ENCODE measurements at places on chromosomes 6 and 20.

GRCh38 chr6:51814418-51814817, 273.0 kb downstream of the PKHD1 start:
- no peak for DNase-seq

DNA sequence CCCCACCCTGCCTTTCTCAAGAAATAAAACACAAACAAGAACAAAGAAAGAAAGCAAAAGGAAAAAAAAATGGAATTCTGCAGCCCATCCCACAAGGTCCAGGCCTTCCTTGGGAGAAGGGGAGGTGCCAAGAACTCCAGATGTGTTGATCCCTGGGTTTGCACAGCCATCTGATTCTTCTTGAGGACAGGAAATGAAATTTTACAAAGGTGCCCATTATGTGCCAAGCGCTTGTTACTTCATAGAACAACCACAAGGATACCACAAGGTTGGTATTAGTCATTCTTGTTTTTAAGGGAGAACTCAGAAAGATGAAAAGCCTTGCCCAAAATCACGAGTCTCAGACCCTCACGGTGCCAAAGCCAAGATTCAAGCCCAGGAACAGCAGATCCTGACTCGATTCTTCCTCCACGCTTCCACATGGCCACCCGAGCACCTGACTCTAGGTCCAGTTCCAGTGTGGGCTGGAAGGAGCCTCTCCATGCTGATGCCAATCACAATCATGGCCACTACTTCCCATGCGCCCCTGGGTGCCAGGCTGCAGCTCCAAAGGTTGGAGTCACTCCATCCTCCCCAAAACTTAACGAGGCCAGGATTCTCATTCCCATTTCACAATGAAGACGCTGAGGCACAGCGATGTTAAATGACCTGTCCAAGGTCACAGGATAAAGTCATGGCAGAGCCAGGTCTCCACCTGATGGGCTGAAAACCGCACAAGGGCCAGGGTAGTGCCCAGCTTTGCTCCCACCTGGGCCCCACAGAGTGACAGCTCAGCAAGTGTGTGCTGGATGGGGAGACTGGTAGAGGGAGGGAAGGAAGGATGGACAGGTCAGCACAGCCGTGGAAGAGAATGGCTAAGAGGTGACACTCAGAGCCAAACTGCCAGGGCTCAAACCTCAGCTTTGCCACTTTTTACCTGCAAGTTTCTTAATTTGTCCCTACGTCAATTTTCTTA, 66.7 kb upstream of the TOP1 start:
- DNase-seq = no peak

DNA sequence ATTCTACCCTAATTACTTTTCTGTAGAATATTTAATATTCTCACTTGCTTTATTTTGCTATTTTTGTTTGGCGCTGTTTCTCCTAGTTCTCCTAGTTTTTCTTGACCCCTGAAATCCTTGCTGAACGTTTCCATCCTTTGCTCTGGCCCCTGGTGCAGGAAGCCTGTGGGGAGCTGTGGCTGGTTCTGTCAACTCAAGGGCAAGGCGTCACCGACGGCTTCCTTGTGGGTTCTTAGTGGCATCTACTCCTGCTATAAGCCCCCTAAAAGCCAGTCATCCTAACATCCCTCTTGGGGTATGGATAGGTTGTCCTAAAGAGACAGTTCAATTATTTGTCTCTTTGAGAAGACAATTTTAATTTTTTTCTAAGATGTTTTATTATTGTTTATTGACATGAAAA, 36.9 kb upstream of the KIF25 start:
- no peak for DNase-seq

- no peak for DNase-seq
Measured at GRCh38 chr6:127784468-127784867, 116.4 kb downstream of the THEMIS start.

- no peak for DNase-seq
Measured at GRCh38 chr20:48236000-48236970, 451.0 kb upstream of the SULF2 start.

DNA sequence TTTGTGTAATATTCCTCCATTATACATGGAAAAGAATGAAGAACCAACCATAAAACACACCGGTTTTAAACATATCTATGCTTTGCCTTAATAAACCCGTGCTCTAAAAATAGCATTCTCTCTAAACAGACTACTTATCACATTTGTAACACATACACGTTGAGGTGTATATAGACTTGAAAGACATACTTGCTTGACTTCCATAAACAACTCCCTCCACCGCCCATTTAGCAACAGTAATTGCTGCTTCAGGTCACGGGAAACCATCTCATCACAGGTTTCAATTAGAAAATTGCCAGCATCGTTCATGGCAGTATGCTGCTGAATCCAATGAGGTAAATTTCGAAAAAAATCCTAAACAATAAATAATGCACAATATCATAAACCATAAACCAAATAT, 174.0 kb downstream of the SYNE1 start:
- DNase-seq = no peak

GRCh38 chr6:33997265-33997664, 148.6 kb downstream of the GRM4 start:
- no peak for DNase-seq

- DNase-seq = no peak
Measured at GRCh38 chr20:31712112-31712553, 10.5 kb downstream of the BCL2L1 start.

DNA sequence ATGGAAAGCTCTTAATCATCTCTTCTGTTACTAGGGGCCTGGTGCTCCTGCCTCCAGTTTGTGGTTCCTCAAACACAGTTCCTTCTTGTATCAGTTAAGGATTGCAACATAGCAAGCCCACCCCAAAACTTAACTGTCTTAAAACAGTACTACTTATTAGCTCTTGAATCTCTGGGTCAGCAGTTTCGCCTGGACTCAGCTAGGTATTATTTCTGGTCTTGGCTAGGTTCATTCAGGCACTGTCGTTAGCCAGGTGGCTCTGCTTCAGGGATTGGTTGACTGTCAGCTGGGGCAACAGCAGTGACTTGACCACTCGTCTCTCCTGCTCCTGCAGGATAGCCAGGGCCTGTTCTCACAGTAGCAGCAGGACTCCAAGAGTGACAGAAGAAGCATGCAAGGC, 30.0 kb upstream of the RALY start:
- DNase-seq = no peak

DNA sequence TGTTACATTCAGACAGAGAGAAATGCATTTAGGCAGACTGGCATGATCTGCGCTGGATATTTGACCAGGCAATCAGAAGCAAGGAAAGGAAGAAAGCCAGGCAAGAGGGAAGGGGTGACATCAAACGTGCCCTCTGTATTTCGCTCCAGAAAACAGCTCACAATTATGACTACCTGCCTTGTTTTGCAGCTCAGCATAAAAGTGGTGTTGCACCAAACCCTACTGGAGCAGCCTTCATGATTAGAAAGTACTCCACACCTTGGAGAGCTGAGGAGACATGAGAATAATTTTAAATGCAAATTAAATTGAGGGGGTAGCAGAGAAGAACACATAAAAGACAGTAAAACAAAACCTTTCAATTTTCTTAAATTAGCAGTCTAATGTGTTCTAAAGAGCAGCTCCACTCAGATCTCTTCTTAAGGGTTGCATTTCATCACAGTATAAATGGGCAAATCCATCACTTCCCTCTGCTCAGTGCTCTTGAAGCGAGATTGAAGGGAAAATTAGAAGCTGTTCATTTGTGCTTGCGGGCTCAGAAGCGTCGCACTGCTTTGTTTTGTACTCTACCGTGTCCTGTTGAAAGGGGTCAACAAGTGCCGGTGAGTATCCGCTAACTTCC, at the start of gene PHACTR1:
TSS of gene PHACTR1 (plus strand) at position 470 of the 619 bp plus-strand sequence.
- no peak for DNase-seq

DNA sequence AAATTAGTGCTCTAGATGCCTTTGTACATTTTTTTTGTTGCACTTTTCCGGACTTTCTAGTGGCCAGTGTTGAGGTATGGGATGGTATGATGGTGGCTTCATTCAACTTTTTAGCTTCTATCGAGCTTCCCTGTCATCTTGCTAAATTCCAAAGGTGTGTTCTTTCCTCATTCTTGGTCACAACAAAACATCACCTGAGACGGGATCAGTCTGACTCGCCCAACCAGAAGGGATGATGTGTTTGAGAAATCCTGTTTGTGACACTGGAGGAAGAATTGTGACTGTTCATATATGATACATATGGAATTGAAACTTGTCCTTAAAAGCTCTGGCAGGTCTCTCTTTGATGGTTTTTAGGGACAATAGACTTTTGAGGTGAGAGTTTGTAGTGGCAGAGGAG, 33.8 kb downstream of the KCNS1 start:
- DNase-seq = no peak

GRCh38 chr6:57195457-57195856, 23.3 kb downstream of the BAG2 start:
- DNase-seq = no peak

- no peak for DNase-seq
Measured at GRCh38 chr20:37945091-37945547, 42.2 kb downstream of the VSTM2L start.

DNA sequence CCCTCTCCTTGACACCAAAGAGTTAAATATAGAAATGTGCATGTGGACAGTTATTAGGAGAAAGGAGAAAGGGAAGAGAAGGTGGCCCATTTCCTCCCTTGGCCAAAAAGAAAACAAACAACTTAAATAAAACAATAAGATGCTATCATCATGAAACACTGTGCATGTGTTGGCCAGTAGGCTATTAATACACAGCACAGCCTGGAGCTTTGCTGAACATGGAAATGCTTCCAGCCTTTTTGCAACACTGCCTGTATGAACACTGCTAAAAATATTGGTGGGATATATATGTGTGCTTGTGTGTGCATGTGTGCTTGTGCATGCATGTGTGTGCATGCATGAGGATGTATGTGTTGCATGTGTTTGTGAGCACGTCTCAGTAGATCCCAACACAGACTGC, 100.4 kb downstream of the LY86 start:
- no peak for DNase-seq

- no peak for DNase-seq
Measured at GRCh38 chr6:169825558-169826225, 74.3 kb downstream of the ERMARD start.

DNA sequence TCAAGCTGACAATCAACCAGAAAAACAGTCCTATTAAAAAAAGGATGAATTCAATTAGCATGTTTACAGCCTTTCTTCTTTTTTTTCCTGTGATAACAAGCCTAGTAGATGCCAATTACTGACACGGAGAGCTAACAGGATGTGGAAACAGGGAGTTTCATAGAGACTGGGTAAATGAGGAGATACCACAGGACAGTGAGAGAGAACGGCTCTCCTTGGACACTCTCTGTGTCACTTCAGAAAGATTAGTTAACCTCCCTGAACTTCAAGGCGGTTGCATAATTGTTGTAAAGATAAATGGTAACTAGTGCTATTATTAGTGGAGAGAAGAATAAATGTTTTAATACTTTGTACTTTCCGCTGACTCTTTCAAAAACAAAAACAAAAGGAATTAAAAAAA, 14.8 kb downstream of the SLC17A5 start:
- DNase-seq = no peak

DNA sequence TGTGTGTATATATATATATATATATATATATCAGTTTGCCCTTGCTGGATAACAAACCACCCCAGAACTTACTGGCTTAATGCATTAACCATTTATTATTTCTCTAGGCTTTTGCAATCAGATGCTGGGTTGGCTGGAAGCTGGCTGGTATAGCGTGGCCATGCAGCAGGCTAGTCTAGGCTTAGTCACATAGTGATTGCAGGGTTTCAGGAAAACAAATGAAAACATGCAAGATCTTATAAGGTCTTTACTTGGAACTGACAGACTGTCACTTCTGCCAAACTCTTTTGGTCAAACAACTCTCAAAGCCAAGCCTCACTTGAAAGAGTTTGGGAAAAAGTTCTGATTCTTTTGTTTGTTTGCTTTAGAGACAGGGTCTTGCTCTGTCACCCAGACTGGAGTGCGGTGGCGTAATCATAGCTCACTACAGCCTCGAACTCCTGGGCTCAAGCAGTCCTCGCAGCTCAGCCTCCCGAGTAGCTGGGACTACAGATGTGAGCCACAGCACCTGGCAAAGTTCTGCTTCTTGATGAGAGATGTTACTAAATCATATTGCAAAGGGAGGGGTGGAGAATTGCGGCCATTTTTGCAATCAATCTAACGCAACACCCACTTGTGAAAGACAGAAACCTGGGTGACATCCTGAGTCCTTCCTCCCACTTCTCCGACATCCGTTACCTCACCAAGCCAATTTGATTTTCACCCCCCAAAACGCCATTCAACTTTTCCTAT, 74.6 kb upstream of the RNF24 start:
- no peak for DNase-seq

- DNase-seq = no peak
Measured at GRCh38 chr20:50501972-50502745, 8.0 kb upstream of the PTPN1 start.

- no peak for DNase-seq
Measured at GRCh38 chr20:12740647-12741046, 268.1 kb upstream of the SPTLC3 start.

- DNase-seq = no peak
Measured at GRCh38 chr6:119627908-119628669, 278.5 kb upstream of the MAN1A1 start.

GRCh38 chr6:12543953-12544352, 172.6 kb upstream of the PHACTR1 start:
- DNase-seq = no peak

DNA sequence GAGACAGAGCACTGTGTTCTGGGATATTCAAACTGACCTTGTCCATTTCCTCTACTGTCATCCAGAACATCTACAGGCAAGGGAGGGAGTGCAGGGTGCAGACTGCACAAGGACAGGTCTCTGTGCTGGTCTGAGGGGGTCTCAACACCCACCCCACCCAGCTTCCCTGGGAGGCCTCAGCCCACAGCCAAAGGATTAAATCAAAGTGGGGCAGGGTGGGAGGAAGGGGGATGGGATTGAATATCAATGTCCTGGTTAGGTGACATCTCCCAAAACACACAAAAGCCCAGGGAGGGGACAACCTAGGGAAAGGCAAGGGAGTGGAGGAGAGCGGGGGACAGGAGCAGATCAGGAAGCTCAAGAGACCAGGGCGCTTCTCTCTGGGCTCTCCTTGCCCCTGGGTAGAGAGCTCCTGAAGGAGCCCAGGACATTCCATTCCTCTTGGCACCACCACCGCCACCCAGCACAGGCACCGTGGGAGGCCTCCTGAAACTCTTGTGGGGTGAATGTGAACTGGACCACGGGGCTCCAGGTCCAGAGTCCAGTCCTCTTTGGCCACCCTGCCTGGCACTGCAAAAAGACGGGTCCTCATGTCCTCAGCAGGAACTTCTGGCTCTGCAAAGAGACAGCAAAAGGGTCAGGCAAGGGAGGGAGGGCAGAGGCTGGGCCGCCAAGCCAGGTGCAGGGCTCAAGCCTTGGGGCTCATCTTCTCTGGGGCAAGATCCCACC, 73.9 kb downstream of the JPH2 start:
- DNase-seq = no peak

DNA sequence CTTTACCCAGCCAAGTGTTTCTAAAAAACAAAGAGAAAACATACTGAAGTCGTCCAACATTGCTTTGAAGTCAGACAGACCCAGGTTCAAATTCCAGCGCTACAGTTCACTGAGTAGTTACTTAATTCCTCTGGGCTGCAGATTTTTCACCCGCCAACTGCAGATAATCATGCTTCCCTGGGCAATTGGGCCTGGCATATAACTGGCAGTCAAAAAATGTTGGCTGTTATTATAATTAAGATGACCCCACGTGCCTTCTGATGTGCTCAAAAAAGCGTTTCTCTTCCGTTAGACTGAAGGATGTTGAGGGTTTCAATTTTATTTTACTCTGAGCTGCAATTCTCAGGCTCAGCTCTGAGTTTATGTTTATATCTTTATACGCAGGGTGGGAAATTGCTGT, 156.1 kb upstream of the CITED2 start:
- DNase-seq = no peak

GRCh38 chr6:29502181-29502580, 14.4 kb upstream of the MAS1L start:
- DNase-seq = no peak

All from HFF-Myc (cell line).